ENCODE measurements at places on chromosomes 13 and 19. TPM values are rescaled to one million over a fixed set of nuclear protein-coding genes. Genes with fewer than 3 reads are reported as not detected.
A peak's percentile ranks its signal among the peaks of the same experiment; 100 is the strongest.

Gene CLDN10
- polyA plus RNA-seq: not detected

Gene COX7A1
- polyA plus RNA-seq: not detected

Gene ERICH6B
- polyA plus RNA-seq: not detected

DNA sequence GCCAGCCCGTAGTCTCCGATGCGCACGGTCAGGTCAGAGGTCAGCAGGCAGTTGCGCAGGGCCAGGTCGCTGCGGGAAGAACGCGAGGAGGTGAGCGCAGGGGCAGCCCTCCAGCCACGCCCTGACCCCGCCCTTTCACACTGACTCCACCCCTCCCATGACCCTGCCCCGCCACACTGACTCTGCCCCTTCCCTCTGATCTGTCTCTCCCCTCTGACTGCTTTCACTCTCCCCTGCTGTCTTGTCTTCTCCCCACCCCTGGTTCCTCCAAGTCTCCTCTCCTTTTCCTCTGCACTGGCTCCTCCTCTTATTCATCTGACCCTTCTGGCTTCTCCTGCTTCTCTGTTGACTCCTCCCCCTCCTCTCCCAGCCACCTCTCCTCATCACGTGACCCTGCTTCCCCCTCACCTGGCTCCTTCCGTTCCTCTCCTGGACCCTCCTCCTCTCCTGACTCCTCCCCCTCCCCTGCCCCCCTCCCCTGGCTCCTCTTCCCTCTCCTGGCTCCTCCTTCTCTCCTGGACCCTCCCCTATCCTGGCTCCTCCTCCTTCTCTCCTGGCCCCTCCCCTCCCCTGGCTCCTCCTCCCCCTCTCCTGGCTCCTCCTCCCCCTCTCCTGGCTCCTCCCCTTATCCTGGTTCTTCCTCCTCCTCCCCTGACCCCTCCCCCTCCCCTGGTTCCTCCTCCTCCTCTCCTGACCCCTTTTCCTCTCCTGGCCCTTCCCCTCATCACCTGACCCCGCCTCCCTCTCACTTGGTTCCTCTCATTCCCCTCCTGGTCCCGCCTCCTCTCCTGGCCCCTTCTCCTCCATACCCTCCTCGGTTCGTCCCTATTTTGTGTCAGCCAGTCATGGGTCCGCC is 9.9 kb downstream of the LMTK3 start:
- peak; percentile 86 for DNase-seq

DNA sequence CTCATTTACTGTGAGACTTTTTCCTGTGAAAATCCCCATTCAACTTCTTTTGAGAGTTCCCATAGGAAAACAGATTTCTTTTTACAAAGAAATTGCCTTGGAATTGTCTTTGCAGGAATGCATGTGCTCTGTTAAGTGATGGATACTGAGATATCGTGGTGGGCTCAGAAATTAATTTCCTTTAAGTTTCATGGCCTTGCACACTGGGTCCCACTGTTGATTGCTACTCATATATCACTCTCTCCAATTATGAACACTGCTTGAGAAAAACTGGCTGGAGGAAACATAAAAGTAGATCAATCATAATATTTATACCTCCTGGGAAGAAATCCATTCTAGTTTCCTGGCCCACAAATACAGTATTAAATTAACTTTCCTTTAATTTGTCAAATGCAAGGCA is 131.3 kb downstream of the OXGR1 start:
- DNase-seq: no peak
